ENCODE measurements at places on chromosomes 5 and 9. TPM values are rescaled to one million over a fixed set of nuclear protein-coding genes. Genes with fewer than 3 reads are reported as not detected.

LSM11 gene
- total RNA-seq, result 6.1 TPM

- no peak for DNase-seq
Observed at GRCh38 chr5:2866662-2867372, 115.3 kb upstream of the IRX2 start.

GRCh38 chr5:42943931-42944631 lies 96.0 kb downstream of the ANXA2R start:
- DNase-seq, result no peak

DIRAS2 gene
- not detected for total RNA-seq

- no peak for DNase-seq
Observed at GRCh38 chr5:153793699-153794098, 245.0 kb downstream of the FAM114A2 start.

- DNase-seq, result no peak
Observed at GRCh38 chr5:167753725-167754490, 537.5 kb upstream of the WWC1 start.

All from endothelial cell of umbilical vein (primary cell).